Activated CD4-positive, alpha-beta T cell treated with anti-CD3 and anti-CD28 coated beads, Interleukin-2, amount 10 ng/mL, durations not matched to agents 24 days and 14 days (primary cell): ENCODE measurements at places on chromosomes 3 and 15. TPM values are rescaled to one million over a fixed set of nuclear protein-coding genes. Genes with fewer than 3 reads are reported as not detected.

Gene PLA2G4E
- total RNA-seq = not detected in 2 replicates

Gene PLA2G4D
- total RNA-seq = not detected in 2 replicates

Gene NEK11
- total RNA-seq = 1.1 and 1.5 TPM in 2 replicates

Gene CHRFAM7A
- not detected in 2 replicates for total RNA-seq

Gene RAB6B
- total RNA-seq = 0.07 and 0.14 TPM in 2 replicates

Gene CACNA2D3
- not detected in 2 replicates for total RNA-seq

GRCh38 chr3:171005648-171006047 lies 20.9 kb downstream of the SLC2A2 start:
- no peak for DNase-seq

GRCh38 chr3:171101982-171102641 lies 75.6 kb upstream of the SLC2A2 start:
- no peak for DNase-seq

DNA sequence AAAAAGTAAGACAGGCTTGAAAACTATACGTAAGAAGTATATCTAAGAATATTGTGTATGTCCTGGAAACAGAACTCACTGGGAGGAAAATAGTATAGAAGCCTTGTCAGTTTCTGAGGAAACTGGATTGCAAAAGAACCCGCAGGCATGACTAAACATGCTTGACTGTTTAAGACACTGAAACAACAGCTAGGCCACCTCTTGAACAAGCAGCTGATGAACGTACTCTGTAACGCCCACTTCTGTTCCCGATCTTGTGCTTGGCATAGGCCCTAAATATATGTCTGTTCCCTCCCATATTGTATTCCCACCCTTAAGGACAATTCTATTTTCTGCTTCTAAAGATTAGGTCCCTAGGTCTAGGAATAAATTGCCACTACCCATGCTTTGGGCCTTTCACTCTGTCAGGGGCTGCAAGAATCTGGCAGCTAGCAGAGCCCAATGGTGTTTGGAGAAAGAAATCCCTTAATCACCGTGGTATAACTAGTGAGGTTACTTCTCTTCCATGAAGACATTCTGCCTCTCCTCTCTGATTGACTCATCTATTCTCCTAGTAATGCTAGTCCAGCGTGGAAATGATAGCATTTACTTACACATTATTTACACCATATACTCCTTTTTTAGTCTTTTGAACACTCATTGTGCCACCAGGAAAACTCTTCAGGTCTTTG lies 46.2 kb downstream of the CD200 start:
- no peak for DNase-seq

DNA sequence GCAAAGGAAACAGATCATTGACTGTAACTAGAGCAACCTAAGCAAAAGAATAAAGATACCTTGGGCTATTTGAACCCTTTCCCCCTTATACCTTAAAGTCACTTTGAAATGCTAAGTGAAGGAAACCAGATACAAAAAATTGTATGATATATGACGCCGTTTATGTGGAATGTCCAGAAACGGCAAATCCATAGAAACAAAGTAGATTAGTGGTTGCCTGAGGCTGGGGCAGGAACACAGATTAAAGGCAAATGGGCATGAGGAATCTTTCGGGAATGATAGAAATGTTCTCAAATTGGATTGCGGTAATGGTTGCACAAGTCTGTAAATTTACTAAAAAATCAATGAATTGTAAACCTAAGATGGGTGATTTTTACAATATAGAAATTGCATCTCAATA lies 160.1 kb upstream of the CCDC54 start:
- no peak for DNase-seq

DNA sequence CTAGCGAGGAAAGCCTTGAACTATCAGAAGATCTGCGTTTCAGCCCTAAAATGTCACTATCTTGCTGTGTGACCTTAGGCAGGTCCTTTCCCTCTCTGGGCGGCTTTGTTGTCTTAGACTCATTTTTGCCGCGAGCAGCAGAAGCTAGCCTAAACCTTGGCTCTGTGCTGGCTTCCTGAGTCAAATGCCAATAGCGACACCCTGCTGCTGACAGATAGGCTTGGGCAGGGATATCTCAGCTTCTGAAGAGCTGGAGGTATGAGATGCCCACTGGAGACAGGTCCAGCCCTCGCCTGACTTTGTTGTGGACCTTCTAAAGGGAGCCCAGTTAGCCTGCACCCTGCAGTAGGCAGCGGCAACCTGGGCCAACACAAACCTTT lies 1.3 kb downstream of the ADAMTSL3 start:
- DNase-seq = peak; percentile 40

DNA sequence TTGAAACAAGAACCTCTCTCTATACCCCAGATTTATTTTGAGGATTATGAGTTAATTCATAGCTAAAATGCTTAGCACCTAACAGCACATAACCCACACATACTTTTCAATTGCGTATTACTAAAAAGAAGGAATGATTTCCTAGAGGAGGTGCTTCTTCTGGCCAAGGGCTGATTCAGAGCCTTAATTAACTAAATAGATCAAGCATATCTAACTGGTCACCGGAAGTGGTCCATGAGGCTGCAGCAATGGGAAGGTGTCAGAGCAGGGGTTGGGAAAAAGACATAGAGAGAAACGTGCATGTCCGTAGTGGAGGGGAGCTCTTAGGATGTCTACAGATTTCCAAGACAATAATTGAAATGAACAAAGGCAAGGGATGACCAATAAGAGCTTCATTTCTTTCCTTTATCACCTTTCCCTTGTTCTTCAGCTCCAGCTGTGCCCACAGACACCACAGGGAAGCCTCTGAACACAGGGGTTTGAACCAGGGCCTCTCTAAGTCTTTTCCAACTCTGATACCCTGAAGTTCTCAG lies 467 bp downstream of the HGD start:
- DNase-seq = no peak

DNA sequence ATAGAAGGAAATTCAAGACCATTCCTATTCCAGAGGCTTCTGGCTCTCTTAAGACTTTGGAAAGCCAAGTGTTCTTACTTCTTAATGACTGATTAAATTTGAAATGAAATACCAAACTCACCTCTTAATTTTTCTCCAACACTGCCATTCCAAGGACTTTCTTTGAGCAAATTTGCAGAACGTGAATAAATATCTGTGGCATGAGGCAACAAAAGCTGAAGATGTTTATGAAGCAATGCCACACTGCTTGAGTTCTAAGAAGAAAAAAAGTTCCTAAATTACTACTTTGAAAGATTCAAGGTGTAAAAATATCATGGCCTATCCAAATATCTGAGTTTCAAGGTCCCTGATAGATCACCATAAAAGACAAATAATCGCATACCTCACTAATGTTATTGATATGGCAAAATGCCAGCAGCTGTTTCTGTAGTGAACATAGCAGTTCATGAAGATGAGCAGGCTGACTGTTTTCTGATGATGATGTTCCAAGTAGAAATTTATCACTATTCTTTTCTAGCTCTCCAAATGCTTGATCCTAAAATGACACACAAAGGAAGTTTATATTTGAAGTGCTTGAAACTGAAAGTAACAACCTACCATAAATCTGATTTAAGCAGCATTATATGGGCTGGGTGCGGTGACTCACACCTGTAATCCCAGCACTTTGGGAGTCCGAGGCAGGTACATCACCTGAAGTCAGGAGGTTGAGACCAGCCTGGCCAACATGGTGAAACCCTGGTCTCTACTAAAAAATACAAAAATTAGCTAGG lies 104.4 kb downstream of the HERC1 start:
- DNase-seq = no peak

GRCh38 chr3:133136114-133137041 lies 98.2 kb downstream of the TMEM108 start:
- DNase-seq = no peak

DNA sequence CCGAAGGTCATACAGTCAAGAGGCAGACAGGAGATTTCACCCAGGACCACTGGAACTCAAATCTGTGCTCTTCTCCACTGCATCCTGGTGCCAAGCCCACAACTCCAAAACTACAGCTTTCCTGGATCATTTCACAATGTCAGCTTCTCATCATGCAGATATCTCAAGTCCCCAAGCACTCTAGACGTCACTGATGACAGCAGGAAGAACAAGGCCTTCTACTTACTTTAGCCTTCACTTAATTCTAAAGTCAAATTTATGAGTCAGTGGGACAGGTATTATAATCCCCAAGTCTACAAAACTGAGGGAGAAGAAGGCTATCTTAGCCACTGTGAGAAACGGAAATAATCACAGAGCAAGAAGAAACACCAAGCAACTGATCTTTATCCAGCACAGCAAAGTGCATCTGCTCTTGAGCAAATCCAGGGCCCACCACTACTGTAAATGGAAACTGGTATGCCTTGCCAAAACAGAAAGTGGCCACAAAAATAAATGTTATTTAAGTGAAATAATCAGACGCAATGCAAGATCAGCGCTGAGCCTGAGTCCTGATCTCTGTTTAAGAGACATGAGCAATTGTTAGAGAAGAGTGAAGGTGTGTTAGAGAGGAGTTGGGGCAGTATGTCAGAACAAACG lies 928 bp downstream of the RAD18 start:
- peak; percentile 67 for DNase-seq
